ENCODE measurements at places on chromosomes 13 and 19.

GRCh38 chr19:35011091-35011689 is 11.1 kb downstream of the GRAMD1A start:
- no peak for DNase-seq

- DNase-seq = no peak
Measured at GRCh38 chr19:46426035-46426505, 2.7 kb downstream of the PNMA8C start.

DNA sequence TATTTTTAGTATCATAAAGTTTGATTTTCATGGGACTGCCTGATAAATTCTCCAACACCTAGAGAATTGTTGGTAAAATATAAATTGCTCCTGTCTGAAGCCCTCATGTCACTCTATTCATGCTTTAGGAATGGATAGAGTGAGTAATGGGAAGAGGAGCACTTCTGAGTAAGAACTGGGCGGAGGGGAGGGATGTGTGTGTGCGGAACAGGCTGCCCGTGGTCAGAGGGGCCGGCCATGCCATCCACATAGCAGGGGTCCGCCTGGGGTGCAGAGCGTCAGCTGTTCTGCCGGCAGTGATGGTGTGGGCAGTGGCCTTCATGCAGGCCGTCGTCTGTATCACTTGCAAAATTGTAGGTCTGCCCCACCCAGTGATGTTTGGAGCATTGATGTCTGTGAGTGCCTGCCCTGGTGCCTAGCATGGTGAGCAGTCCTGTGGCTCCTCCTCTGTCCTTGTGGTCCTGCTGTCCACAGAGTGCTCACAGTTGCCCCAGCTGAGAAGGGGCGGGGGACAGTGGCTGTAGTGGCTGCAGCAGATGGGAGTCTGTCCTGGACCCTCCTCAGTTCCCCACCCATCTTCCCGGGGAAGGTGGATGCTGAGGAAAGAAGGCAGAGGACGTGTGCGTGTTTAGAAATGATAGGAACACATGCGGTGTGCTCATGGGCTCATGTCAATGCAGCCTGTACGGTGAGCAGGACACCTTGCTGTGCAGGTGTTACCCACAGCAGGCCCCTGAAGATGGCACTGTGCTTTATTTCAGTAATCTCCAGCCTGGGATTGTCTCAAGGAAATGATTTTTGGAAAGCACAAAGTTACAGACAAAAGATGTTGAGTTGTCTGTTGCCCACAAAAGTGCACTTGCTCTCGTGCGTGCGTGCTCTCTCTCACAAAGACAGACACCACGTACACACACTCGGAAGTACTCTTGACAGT is 49.4 kb upstream of the TEX29 start:
- no peak for DNase-seq

DNA sequence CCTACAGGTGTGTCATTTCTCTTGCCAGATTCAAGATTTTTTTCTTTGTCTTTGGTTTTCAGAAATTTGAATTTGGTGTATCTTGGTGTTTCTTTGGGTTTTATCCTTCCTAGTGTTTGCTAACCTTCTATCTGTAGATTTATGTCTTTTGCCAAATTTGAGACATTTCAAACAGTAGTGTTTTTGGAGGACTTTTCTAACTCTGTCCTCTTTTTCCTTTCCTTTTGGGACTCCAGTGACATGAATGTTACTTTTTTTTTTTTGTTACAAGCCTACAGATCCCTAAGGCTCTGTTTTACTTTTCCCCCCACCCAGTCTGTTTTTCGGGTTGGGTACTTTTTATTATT is 58.8 kb downstream of the ZMYM2 start:
- no peak for DNase-seq

DNA sequence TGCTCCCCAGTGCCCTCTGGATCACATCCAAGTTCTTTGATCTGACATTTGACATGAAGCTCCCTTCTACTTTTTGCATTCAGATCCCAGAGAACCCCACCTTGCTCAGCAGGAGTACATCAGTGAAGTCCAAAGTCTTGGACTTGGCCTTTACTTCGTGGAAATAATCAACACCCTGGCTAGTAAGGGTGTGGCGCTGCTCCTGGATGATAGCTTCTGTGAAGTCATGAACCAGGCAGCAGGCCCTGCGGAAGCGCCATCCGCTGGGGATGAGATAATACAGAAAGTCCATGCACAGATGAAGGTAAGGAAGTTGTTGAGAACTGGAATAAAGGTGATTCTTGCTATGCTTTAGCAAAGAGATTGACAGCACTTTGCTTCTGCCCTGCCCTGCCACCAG is 43.2 kb downstream of the OR10H4 start:
- no peak for DNase-seq

DNA sequence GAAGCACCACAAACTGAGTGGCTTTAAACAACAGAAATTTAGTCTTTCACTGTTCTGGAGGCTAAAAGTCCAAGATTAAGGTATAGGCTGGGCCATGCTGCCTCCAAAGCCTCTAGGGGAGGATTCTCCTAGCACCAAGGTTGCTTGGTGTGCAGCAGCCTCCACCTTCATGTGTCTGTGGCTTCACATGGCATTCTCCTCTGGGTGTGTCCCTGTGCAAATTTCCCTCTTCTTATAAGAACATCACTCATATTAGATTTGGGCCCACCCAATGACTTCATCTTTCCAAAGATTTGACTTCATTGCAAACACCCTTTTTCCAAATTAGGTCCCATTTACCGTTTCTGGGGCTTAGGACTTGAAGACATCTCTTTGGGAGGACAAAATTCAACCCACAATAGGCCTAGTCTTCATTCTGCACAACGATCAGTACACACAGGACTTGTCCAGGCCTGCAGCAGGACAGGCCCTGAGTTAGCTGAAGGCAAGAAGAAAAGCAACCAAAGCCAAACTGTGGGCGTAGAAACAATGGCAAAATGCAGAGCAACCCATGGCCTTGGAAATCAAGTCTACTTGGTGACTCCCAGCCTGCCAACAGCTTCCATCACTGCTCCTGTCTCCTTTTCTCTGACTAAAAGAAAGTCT is 521.2 kb upstream of the NBEA start:
- DNase-seq = no peak

GRCh38 chr19:374183-374885 is 29.7 kb upstream of the MIER2 start:
- DNase-seq = no peak

- no peak for DNase-seq
Measured at GRCh38 chr19:54551950-54552912, 21.4 kb upstream of the LILRA2 start.

DNA sequence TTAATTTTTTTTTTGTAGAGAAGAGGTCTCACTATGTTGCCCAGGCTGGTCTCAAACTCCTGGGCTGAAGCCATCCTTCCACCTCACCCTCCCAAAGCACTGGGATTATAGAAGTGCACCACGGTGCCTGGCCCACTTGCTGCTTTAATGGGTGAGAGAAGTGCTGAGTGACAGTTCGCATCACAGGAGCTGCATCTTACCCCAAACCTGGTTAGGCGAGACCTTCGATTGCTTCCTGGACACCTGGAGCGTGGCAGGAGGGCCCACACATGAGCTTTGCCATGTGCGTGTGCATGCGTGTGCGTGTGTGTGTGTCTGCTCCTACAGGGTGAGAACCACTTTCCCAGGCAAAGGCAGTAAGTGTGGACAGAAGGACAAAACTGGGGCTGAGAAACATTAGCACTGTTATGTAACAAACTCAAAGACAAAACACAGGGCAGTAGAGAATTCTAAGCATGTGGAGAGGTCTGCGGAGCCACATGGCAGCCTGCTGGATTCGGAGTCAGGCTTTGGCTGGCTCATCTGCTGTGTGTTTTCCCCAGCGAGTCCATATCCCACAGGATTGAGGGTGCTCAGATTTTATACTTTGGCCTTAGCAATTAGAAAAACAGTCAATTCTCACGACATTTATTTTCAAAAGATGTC is 11.7 kb upstream of the MTIF3 start:
- DNase-seq = no peak

GRCh38 chr13:43232873-43233265 is 209.5 kb downstream of the DNAJC15 start:
- DNase-seq = no peak

- no peak for DNase-seq
Measured at GRCh38 chr13:78589206-78589605, 14.1 kb downstream of the POU4F1 start.

GRCh38 chr19:39031368-39032062 is 834 bp downstream of the FBXO27 start:
- no peak for DNase-seq

DNA sequence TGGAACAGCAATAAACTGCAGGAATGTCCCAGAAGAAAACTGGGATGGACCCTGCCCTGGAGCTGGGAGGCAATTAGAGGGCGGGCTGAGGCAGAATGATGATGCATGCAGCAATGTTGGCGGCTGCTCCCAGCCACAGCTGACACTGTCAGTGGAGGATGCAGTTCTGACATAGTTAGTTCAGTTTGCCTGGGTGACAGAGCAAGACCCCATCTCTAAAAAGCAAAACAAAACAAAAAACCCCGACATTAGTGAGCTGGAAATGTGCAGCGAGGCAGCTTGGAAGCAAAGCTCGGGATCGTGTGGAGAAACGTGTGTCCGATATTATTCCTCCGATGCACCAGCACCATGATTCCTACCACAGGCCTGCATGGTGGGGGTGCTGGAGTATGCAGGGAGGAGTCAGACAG is 110.1 kb upstream of the UQCRFS1 start:
- no peak for DNase-seq

- no peak for DNase-seq
Measured at GRCh38 chr19:44684892-44685863, 13.8 kb upstream of the CEACAM16 start.
